Fibroblast of lung (primary cell): ENCODE measurements at places on chromosomes 7 and 10. TPM values are rescaled to one million over a fixed set of nuclear protein-coding genes. Genes with fewer than 3 reads are reported as not detected.

The ZC3HAV1L gene
- 5.3 and 8.5 TPM in 2 replicates for total RNA-seq

The DGKI gene
- total RNA-seq: 1.3 and 2.1 TPM in 2 replicates

The ZNF503 gene
- 7.1 and 8.2 TPM in 2 replicates for total RNA-seq

The SLC26A5 gene
- not detected in 2 replicates for total RNA-seq

The CDK14 gene
- 36.0 and 41.1 TPM in 2 replicates for total RNA-seq

The SPDYE2B gene
- total RNA-seq: not detected in 2 replicates

The CYP2E1 gene
- 0.26 and 0.50 TPM in 2 replicates for total RNA-seq

The PIP gene
- total RNA-seq: not detected in 2 replicates

The ITPRID1 gene
- total RNA-seq: not detected in 2 replicates

The DENND2A gene
- total RNA-seq: 39.0 and 40.8 TPM in 2 replicates

The MTURN gene
- 12.9 and 16.9 TPM in 2 replicates for total RNA-seq

The AOC1 gene
- not detected in 2 replicates for total RNA-seq

The SSBP1 gene
- 119 and 131 TPM in 2 replicates for total RNA-seq

The SMKR1 gene
- total RNA-seq: 0.51 and 3.5 TPM in 2 replicates

The ARHGEF35 gene
- 0.51 and 5.4 TPM in 2 replicates for total RNA-seq

The SRGN gene
- 147 and 363 TPM in 2 replicates for total RNA-seq

The WNT16 gene
- 3.8 TPM in 1 of 2 replicates, not detected in the other for total RNA-seq

The CFAP43 gene
- total RNA-seq: under 0.01 and 0.26 TPM in 2 replicates

The CH25H gene
- total RNA-seq: 8.2 and 17.7 TPM in 2 replicates

The OR6V1 gene
- total RNA-seq: not detected in 2 replicates

The NEUROG3 gene
- total RNA-seq: not detected in 2 replicates

The STAG3 gene
- total RNA-seq: 0.50 and 0.77 TPM in 2 replicates

The PDK4 gene
- 2.8 and 3.1 TPM in 2 replicates for total RNA-seq

The PCGF5 gene
- total RNA-seq: 28.5 and 31.5 TPM in 2 replicates

The DNMBP gene
- 5.9 and 12.9 TPM in 2 replicates for total RNA-seq

The TYW1B gene
- 2.6 and 6.1 TPM in 2 replicates for total RNA-seq

The ZP3 gene
- total RNA-seq: 2.6 TPM in 2 replicates

The PNLIPRP1 gene
- total RNA-seq: not detected in 2 replicates

The NKX2-3 gene
- total RNA-seq: not detected in 2 replicates

The NRCAM gene
- 2.1 and 3.1 TPM in 2 replicates for total RNA-seq

The ARMC3 gene
- not detected in 2 replicates for total RNA-seq

The CALHM2 gene
- 31.6 and 35.8 TPM in 2 replicates for total RNA-seq

The RBP3 gene
- total RNA-seq: not detected in 2 replicates
